ENCODE measurements at places on chromosomes 6 and 20. TPM values are rescaled to one million over a fixed set of nuclear protein-coding genes. Genes with fewer than 3 reads are reported as not detected.

RIPPLY2 gene
- polyA plus RNA-seq, result 0.25 TPM

DNA sequence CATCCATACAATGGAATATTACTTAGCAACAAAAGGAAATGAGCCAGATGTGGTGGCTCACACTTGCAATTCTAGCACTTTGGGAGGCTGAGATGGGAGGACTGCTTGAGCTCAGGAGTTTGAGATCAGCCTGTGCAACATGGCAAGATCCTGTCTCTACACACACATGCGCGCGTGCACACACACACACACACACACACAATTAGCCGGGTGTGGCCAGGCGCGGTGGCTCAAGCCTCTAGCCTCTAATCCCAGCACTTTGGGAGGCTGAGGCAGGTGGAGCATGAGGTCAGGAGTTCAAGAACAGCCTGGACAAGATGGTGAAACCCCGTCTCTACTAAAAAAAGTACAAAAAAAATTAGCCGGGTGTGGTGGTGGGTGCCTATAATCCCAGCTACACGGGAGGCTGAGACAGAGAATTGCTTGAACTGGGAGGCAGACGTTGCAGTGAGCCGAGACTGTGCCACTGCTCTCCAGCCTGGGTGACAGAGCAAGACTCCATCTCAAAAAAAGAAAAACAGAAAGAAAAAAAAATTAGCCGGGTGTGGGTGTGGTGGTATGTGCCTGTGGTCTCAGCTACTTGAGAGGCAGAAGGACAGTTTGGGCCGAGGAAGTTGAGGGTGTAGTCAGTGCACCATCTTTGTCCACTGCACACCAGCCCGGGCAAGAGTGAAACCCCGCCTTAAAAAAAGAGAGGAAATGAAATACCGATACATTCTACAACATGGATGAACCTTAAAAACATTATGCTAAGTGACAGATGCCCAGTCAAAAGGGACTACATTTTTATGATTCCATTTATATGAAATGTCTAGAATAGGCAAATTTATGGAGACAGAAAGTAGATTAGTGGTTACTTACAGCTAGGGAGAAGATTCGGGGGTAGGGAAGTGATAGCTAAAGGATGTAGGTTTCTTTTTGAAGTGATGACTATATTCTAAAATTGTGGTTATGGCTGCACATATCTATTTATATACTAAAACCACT, 52.5 kb downstream of the RBL1 start:
- no peak for DNase-seq
- H3K27ac ChIP-seq, result no peak overlapping the region
- H3K27me3 ChIP-seq, result no peaks in the 10 kb centered on the region

DNA sequence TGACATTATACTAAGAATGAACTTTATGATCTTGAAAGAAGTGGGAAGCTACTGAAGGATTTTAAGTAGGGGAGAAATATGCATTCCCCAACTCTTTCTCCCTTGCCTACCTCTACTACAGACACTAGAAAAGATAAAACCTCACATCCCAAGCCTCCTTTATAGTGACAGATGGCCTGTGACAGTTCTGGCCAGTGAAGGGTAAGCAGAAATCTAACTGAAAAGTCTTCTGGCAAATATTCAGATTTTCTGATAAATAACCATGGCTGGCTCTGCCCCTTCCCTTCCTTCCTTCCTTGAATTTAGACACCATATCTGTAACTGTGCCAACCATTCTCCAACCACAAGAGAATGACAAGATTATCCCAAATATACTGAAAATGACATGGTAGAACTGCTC, 10.2 kb upstream of the BEND6 start:
- peaks cover 8% of the 10 kb centered on the region for H3K4me1 ChIP-seq
- DNase-seq, result peak; percentile 34
- no peaks in the 10 kb centered on the region for H3K27me3 ChIP-seq
- H3K27ac ChIP-seq, result no peak overlapping the region
- H3K36me3 ChIP-seq, result no peaks in the 10 kb centered on the region

GRCh38 chr6:169778646-169779045, 27.2 kb downstream of the ERMARD start:
- no peaks in the 10 kb centered on the region for H3K27me3 ChIP-seq
- peaks cover 10% of the 10 kb centered on the region for H3K4me1 ChIP-seq
- H3K4me3 ChIP-seq, result no peak overlapping the region
- H3K36me3 ChIP-seq, result peaks cover 8% of the 10 kb centered on the region
- no peak overlapping the region for H3K27ac ChIP-seq

POU3F2 gene
- polyA plus RNA-seq, result not detected

GRCh38 chr6:122347280-122347679, 52.2 kb upstream of the HSF2 start:
- no peaks in the 10 kb centered on the region for H3K4me1 ChIP-seq
- no peak overlapping the region for H3K4me3 ChIP-seq
- no peak for DNase-seq
- H3K27ac ChIP-seq, result no peak overlapping the region
- H3K27me3 ChIP-seq, result no peaks in the 10 kb centered on the region
- H3K36me3 ChIP-seq, result no peaks in the 10 kb centered on the region

LY6G6F gene
- not detected for polyA plus RNA-seq

- H3K27me3 ChIP-seq, result no peaks in the 10 kb centered on the region
- peak overlapping the region; percentile 99 for H3K27ac ChIP-seq
- peaks cover 13% of the 10 kb centered on the region for H3K36me3 ChIP-seq
Measured at GRCh38 chr6:148455674-148456558, 113.3 kb downstream of the SASH1 start.

DHX35 gene
- 13.0 TPM for polyA plus RNA-seq

DNA sequence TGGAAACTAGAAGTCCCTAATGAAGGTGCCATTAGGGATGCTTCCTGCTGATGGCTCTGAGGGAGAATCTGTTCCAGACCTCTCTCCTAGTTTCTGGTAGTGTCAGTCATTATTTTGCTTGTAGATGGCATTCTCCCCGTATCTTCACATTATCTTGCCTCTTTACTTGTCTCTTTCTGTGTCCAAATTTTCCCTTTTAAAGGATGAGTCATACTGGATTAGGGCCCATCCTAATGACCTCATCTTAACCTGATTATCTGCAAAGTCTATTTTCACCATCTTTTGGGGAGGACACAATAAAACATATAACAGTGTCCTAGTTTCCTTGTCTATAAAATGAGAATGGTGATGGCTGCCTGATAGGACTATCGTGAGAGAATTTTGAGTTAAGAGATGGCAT, 27.3 kb downstream of the ZNF391 start:
- no peak overlapping the region for H3K27ac ChIP-seq
- no peak overlapping the region for H3K4me3 ChIP-seq
- DNase-seq, result no peak

GRCh38 chr6:116145803-116146675, 20.1 kb upstream of the COL10A1 start:
- no peak overlapping the region for H3K4me3 ChIP-seq
- H3K4me1 ChIP-seq, result no peaks in the 10 kb centered on the region
- no peaks in the 10 kb centered on the region for H3K27me3 ChIP-seq
- DNase-seq, result peak; percentile 81
- no peak overlapping the region for H3K27ac ChIP-seq

BNIP5 gene
- not detected for polyA plus RNA-seq

SAMD3 gene
- not detected for polyA plus RNA-seq

PTCRA gene
- 0.13 TPM for polyA plus RNA-seq

DNA sequence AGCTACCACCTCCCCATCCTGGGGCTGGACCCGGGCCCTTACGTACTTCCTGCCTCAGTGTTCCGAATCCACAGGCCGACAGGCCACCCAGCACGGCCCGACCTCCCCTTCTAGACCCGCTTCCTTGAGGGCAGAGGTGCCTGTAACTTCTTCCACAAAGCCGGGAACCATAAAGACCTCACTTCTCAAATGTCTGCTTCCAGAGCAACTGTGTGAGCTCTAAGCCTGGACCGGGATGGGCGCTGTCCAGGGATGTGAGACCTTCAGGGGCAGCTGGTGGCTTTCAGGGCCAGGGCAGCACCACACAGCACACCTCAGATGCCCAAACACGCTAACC, 9.3 kb downstream of the SLC2A4RG start:
- no peak overlapping the region for H3K27ac ChIP-seq
- no peaks in the 10 kb centered on the region for H3K36me3 ChIP-seq
- no peaks in the 10 kb centered on the region for H3K4me1 ChIP-seq
- no peak for DNase-seq

- H3K27ac ChIP-seq, result peak overlapping the region; percentile 15
- no peak overlapping the region for H3K4me3 ChIP-seq
- peak; percentile 77 for DNase-seq
- H3K4me1 ChIP-seq, result peaks cover 10% of the 10 kb centered on the region
- H3K27me3 ChIP-seq, result no peaks in the 10 kb centered on the region
- no peaks in the 10 kb centered on the region for H3K36me3 ChIP-seq
Measured at GRCh38 chr6:75431379-75431778, 62.2 kb downstream of the FILIP1 start.

- no peaks in the 10 kb centered on the region for H3K4me1 ChIP-seq
- no peak overlapping the region for H3K27ac ChIP-seq
- no peaks in the 10 kb centered on the region for H3K27me3 ChIP-seq
- DNase-seq, result no peak
Measured at GRCh38 chr6:32070814-32071543, 32.8 kb downstream of the CYP21A2 start.

CYP39A1 gene
- not detected for polyA plus RNA-seq

- H3K4me3 ChIP-seq, result no peak overlapping the region
- no peaks in the 10 kb centered on the region for H3K4me1 ChIP-seq
- no peak for DNase-seq
- no peak overlapping the region for H3K27ac ChIP-seq
- peaks cover 3% of the 10 kb centered on the region for H3K36me3 ChIP-seq
Measured at GRCh38 chr20:36929290-36929689, 22.2 kb downstream of the SAMHD1 start.

CST2 gene
- polyA plus RNA-seq, result not detected

DNA sequence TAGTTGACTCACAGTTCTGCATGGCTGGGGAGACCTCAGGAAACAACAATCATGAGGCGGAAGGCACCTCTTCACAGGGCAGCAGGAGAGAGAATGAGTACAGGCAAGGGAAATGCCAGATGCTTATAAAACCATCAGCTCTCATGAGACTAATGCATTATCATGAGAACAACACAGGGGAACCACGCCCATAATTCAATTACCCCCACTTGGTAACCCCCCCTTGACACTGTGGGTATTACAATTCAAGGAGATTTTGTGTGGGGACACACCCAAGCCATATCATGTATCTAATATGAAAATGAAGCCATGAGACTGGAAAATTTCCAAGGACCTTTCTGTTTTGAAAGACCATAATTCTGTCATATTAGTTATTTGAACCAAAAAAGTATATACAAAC, 342.4 kb upstream of the PLCB4 start:
- H3K27ac ChIP-seq, result no peak overlapping the region
- DNase-seq, result no peak
- no peak overlapping the region for H3K4me3 ChIP-seq
- no peaks in the 10 kb centered on the region for H3K27me3 ChIP-seq
- H3K36me3 ChIP-seq, result no peaks in the 10 kb centered on the region
- no peaks in the 10 kb centered on the region for H3K4me1 ChIP-seq

DNA sequence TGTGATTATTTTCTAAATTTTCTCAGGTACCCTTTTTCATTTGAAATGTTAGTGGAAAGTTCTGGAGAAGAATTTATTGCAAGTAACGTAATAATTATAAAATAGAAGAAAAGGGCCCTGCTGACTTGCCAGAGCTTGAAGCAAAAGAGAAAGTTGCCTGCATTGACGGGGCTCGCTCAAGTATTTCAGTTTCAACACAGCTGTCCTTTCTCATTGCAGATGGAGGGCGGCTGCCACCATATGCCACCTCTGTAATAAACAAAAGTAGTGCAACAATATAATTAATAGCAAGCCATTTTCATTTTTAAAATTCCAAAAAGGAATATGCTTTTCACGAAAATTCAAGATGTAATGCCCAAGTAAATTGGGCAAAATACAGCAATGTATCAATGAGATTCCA, 246.2 kb downstream of the PACRG start:
- no peak for DNase-seq
- H3K27ac ChIP-seq, result no peak overlapping the region
- H3K27me3 ChIP-seq, result no peaks in the 10 kb centered on the region
- no peak overlapping the region for H3K4me3 ChIP-seq
- H3K36me3 ChIP-seq, result no peaks in the 10 kb centered on the region
- no peaks in the 10 kb centered on the region for H3K4me1 ChIP-seq

- DNase-seq, result no peak
- no peaks in the 10 kb centered on the region for H3K36me3 ChIP-seq
- H3K27ac ChIP-seq, result no peak overlapping the region
Measured at GRCh38 chr6:15892369-15892768, 229.5 kb upstream of the DTNBP1 start.

MICB gene
- polyA plus RNA-seq, result 32.8 TPM

GRCh38 chr6:148288541-148288940, 54.1 kb upstream of the SASH1 start:
- no peak overlapping the region for H3K27ac ChIP-seq
- no peaks in the 10 kb centered on the region for H3K36me3 ChIP-seq
- peaks cover 12% of the 10 kb centered on the region for H3K4me1 ChIP-seq
- no peak overlapping the region for H3K4me3 ChIP-seq

DNA sequence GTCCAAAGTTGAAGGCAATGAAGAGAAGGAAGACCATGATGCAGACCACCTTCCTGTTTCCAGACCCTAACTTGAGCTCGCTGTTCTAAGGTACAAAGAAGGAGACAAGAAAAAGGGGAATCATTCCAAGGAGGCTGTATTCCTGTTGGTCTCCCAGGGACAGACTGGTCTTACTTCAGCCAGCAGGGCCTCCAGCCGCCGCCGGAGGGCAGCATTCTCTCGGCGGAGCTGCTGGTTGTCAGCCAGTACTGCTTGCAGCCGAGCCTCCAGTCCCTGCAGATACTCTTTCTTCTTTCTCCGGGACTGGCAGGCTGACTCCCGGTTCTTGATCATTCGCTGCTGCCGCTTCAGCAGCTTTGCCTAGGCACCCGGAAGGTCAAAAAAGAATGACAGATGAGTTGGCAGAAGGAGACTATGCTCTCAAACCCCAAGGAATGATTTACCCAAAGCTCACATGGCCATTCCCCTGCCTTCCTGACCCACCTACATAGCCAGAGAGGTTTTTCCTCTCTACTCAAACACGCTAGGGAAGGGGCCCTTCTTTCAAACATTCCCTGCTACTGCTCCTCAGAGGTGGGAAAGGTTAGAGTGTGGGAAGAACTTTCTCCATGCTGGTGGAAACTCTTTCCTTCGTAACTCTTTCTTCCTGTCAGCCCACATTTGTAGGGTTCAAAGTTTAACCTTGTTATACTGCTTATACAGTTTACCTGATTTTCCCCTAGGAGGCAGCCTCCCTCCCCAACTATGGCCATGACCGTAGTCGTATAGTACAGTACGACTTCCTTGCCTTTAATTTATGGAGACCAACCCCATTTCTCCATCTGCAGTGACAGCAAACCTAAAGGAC, 9.0 kb downstream of the ATF6B start:
- H3K36me3 ChIP-seq, result peaks cover 17% of the 10 kb centered on the region
- peak; percentile 87 for DNase-seq
- no peaks in the 10 kb centered on the region for H3K27me3 ChIP-seq
- H3K4me1 ChIP-seq, result no peaks in the 10 kb centered on the region

UCKL1 gene
- 113 TPM for polyA plus RNA-seq

- peaks cover 5% of the 10 kb centered on the region for H3K27me3 ChIP-seq
- DNase-seq, result no peak
- no peaks in the 10 kb centered on the region for H3K4me1 ChIP-seq
- no peak overlapping the region for H3K4me3 ChIP-seq
- H3K27ac ChIP-seq, result no peak overlapping the region
- no peaks in the 10 kb centered on the region for H3K36me3 ChIP-seq
Measured at GRCh38 chr20:62518911-62519310, 43.1 kb upstream of the GATA5 start.

MEI4 gene
- polyA plus RNA-seq, result not detected
